DMS53 (cell line): ENCODE measurements at places on chromosomes 3 and 15.

GRCh38 chr3:100088735-100089368 lies 25.4 kb downstream of the FILIP1L start:
- DNase-seq: peak; percentile 72

DNA sequence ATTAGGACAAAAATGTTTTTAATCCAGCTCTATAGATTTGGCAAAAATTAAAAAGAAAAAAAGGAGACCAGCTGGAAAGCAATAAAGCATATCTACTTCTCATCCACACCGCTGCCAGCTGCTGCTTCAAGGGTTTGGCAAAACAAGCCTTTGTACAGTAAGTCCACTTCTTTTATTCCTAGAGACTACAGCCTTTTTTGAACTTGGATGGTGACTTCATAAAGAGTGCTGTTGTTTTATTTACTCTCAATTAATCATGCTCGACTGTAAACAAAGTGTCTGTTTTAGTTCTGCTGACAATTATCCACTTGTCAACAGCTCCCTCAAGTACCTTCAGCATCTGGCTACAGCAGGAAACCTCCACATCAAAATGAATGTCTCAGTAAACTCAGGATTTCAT lies 12.3 kb upstream of the FOXB1 start:
- peak; percentile 94 for DNase-seq

DNA sequence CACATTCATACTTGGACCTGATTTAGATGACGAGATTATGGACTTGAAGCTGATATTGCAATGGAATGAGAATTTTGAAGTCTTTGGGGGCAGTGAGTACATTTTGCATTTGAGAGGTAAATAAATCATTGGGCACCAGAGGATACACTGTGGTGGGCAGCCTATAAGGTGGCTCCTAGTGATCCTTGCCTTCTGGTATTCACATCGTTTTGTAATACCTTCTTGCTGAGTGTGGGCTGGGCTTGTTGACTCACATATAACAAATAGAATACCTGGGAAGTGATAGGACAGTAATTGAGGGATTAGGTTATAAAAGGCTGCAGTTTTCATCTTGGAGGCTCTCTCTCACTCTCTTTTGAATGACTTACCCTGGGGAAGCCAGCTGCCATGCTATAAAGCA lies 605.5 kb upstream of the KCNMB2 start:
- no peak for DNase-seq

DNA sequence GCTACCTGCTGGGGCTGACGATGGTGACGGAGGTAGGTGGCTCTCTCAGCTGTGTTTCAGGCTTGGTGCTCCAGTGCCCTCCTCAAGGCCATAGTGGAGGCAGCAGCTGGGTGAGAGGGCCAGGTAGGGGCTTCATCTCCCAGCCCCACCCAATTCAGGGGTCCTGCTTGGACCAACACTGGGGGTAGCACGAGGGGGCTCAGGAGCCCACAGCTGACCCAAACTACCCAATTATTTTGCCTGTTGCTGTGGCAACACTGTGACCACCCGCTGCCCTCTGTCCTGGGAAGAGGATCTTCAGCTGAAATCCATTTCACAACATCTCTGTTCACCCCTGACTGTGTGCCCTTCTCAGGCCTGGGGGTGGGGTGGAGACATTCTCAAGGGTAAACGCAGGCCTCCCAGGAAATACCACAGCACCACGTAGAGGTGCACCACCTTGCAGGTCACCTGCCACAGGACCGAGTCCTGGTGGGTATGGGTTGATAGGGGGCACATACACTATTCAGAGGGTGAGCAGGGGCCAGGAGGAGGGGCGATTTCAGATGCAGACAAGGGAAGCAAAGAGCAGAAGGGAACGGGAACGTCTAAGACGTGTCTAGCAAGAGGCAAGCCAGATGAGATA lies 62.7 kb downstream of the GRIP2 start:
- DNase-seq: no peak

GRCh38 chr15:76151599-76151974 lies 91.8 kb downstream of the TMEM266 start:
- no peak for DNase-seq

- no peak for DNase-seq
Measured at GRCh38 chr3:5560199-5560598, 372.7 kb downstream of the EDEM1 start.
